ENCODE measurements at places on chromosomes 7 and 10. TPM values are rescaled to one million over a fixed set of nuclear protein-coding genes. Genes with fewer than 3 reads are reported as not detected.
A peak's percentile ranks its signal among the peaks of the same experiment; 100 is the strongest.

The LIPK gene
- not detected for total RNA-seq

The OR2A5 gene
- total RNA-seq: not detected

DNA sequence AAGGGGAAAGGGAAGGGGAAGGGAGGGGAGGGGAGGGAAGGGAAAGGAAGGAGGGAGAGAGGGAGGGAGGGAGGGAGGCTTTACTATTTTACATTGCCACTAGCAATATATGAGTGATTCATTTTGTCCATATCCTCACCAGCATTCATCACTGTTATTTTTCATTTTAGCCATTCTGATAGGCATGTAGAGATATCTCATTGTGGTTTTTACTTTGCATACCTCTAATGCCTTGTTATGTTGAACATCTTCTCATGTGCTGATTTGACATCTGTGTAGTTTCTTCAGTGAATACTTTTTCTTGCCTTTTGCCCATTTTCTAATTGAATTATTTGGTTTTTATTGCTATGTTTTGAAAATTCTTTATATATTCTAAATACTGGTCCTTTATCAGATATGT, 52.7 kb downstream of the GCC1 start:
- DNase-seq: no peak

The ZCWPW1 gene
- 2.4 TPM for total RNA-seq

The LIPM gene
- 0.82 TPM for total RNA-seq

DNA sequence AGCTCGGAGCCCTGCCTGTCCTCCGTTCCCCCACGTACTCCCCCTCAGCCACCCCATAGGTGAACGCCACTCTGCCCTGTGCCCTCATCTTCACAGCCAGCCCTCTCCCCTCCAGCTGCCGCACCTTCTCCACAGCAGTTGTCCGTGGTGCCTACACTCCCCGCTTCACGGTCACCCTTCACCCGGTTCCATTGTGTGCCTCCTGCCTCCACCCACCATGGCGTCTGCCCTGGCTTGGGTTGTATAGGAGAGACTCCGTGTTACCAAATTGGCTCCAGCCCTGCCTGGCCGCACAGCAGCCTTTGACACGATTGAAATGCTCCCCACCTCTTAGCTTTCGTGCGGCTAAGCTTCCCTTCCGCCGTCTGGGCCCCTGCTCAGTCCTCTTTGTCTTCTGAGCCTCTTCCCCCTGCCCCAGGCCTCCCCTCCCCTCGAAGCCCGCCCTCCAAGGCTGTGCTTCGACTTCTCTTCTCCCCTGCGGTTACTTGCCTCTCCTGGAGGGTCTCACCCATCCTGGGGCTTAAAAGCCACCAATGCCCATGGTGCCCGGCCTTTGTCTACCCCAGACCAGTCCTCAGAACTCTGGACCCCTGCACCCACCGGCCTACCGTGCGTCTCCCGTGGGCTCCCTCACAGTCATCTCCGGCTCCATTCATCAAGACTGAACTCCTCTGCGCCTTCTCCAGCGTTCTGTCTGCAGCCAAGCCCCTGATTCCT, 18.5 kb upstream of the NODAL start:
- DNase-seq: no peak

GRCh38 chr10:51285601-51286000, 211.3 kb downstream of the PRKG1 start:
- DNase-seq: no peak

DNA sequence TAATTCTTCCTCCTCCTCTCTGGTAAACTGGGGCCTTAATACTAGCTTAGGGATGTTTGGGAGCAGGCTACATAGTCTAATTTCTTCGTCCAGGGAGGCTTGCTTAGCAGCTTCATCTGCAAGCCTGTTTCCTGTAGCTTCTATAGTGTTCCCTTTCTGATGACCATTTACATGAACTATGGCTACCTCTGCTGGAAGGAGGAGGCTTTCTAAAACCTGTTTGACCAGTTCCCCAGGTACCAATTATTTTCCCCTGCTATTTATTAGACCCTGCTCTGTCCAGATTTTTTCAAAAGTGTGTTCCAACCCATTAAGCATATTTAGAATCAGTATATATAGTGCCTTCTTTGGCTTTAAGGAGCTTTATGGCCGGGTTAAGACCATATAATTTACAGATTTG, 38.8 kb upstream of the DNAH11 start:
- DNase-seq: no peak

GRCh38 chr7:66283003-66283920, 78.1 kb downstream of the TPST1 start:
- peak; percentile 77 for DNase-seq

The HTR5A gene
- total RNA-seq: not detected

DNA sequence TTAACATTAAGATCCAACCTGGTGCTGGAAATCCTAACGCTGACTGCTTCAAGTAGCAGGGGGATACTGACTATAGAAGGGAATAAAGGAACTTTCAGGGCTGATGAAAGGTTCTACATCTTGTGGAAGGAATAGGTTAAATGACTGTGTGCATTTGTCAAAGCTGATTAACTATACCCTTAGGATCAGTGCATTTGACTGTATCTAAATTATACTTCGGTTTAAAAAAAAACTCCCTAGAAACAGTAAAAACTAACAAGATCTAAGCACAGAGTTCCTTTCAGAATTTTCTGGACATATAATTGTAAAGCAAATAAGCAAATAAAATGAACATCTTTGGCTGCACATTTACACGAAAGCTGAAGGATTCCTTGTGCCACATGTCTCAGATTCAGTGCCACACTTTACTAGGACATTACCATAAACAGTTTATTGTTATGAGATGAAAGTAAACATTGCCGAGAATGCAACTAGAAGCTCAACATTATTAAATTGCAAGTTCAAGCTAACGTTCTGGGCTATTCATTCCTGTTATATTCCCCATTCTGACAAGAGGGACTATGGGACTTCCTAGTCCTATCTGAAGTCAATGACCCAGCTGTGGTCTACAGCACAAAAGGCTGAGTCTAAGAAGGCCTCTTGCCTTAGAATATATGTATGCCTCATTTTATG, 20.7 kb downstream of the ANK3 start:
- no peak for DNase-seq

GRCh38 chr7:30727061-30727945, 24.6 kb upstream of the INMT start:
- DNase-seq: peak; percentile 10

DNA sequence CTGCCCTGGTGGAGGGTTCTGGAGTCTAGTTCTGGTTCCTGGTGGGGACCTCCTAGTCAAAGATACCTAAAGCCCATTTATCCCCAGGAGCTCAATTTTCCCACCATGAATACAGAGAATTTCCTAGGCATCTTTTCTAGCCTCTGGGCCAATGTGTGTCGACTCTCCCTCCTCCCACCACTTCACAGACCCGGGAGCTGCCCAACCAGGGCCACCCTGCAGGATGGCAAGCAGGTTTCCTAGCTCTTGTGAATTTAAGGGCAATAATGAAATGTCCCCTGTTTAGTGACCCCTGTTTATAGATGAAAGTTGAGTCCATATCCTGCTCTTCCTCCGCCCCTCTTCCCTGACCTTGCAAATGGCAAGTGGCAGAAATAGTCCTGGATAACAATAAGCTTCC, 9.4 kb downstream of the DLX5 start:
- DNase-seq: no peak

DNA sequence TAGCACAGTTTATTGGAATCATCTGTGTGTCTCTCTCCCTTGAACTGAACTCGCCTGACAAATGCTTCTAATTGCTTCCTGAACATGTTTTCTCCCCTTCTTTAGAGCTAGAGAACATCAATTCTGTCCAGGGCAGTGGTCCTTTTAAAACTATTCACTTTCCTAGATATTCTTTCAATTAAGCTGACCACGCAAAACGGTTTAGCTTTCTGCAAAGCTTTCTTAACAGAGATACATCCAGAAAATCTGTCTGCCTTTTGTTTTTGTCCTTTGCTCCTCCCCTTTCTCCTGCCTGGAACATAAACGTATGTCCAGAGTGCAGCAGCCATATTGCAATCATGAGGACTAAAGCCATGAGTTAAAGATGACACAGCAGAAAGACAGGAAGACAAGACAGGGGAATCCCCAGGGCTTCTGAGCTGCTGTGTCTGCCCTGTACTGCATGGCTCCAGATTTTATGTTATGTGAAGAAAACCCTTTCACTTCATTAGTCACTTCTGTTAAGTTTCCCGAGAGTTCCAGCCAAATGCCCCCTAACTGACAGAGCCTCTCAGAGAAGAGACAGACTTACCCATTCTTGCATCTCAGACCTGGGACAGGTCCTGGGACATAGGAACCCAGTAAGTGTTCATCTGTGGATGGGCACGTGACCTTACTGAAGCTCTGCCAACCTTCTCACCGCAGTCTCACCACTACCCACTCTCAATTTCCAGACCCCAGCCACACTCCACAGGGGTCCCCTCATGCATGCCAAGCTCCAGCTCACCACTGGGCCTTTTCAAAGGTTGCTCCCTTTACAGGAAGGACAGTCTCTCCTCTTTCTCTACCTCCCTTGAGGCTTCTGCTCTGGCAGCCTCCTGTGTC, 35.0 kb upstream of the CPXM2 start:
- DNase-seq: peak; percentile 58

The SPDYE2 gene
- total RNA-seq: not detected

DNA sequence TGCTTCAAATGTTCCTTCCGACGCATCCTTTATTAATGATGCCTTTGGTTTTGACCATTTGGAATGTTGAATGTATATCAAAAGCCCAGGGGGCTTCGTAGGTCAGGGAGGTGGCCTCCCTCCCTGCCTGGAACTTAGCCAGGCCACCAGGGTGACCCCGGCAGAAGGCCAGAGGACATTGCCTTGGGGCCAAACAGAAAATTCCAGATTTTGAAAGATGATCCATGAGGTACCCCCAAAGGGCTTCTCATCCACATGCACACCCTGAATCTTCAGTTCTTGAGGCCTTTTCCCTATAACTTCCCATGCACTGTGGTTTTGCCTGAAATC, 171.7 kb downstream of the ADAM12 start:
- no peak for DNase-seq

- no peak for DNase-seq
Observed at GRCh38 chr7:27211764-27212204, 11.9 kb upstream of the HOXA13 start.

The FAM170B gene
- total RNA-seq: not detected

The CC2D2B gene
- total RNA-seq: 0.09 TPM

DNA sequence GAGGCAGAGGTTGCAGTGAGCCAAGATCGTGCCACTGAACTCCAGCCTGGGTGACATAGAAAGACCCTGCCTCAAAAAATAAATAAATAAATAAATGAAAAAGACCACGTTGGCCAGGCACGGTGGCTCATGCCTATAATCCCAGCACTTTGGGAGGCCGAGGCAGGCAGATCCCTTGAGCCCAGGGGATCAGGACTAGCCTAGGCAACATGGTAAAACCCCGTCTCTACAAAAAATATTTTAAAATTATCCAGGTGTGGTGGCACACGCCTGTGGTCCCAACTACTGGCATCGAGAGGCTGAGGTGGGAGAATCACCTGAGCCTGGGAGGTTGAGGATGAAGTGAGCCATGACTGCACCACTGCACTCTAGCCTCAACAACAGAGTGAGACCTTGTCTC, 116.7 kb upstream of the PDLIM1 start:
- DNase-seq: no peak

DNA sequence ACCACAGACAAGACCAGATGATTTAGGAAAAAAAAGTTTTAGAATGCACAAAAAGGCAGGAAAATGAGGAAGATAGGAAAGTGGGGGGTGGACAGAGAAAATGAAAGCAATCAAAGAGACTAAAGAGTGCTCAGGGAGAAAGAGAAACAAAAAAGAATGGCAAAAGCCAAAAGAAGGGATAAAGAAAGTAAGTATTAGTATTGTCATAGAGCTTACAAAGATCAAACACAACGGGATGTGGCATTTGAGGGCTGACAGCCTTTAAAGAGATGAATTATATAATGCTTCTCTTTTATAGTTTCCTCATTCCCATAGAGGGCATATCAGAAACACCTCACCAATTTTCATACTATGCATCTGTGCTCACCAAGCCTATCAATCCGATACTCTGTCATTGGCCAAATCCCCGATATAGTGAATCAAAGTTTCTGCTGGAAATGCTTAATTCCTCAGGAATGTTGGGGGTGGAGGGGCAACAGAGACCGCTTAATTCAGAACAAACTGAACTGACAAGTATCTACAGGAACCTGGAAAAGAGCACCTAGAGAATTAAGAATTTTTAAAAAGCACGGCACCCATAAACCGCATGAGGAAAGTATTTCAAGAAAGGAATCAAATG, 2.7 kb downstream of the COG5 start:
- no peak for DNase-seq

The SOSTDC1 gene
- total RNA-seq: not detected

DNA sequence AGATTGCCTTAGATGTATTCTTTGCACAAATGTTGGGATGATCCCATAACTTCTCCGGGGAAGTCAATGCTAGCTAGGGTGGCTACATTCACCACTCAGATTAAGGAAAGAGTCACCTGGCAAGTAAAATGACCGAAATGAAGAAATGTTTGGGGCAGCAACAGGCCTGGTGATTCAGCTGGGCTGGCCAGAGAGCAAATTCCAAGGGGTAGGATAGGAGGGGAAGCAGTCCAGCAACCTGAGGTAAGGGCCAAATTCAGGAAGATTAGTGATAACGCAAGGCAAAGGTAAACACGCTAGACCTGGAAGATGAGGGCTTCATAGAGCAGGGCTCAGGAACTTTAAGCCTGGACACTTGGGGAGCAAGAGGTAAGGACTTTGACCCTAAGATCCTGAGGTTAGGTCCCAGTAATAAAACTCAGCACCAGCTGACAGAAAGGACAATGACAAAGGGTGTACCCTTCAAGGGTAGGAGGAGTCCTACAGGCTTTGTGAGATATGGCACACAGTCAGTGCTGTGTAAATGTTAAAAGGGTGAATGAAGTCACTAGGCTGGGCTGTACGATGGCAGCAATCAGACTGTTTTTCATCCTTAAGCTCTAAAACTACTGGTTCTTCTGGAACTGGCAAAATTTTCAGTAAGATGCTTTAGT, 22.7 kb upstream of the SMNDC1 start:
- no peak for DNase-seq

DNA sequence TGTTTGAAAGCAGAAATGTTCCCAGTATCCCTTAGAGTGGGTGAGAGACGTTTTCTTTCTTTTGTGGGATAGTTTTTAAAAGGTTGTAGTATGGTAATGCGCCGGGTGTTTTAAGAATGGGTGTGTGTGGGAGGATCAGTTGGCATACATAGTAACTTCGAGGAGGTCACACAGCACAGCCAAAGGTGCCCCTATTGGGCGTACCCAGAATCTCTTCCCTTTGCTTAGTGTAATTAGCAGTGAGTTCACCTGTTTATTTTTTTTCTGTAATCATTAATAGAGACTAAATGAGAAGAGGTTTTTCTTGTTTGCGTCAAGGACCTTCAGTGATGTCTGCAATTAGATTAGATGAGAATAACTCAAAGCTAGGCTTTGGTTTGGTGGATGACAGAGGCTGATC, 1.5 kb downstream of the PLEKHA8 start:
- no peak for DNase-seq

All from fibroblast of the aortic adventitia (primary cell).